ENCODE measurements at places on chromosomes 7 and 10. TPM values are rescaled to one million over a fixed set of nuclear protein-coding genes. Genes with fewer than 3 reads are reported as not detected.
A peak's percentile ranks its signal among the peaks of the same experiment; 100 is the strongest.

TEX47 gene
- not detected for total RNA-seq

SVOPL gene
- total RNA-seq = not detected

WASL gene
- total RNA-seq = 7.2 TPM

EGR2 gene
- 0.30 TPM for total RNA-seq

GCC1 gene
- total RNA-seq = 18.3 TPM

HOXA10 gene
- total RNA-seq = not detected

SRGN gene
- total RNA-seq = 5.8 TPM

NEUROG3 gene
- total RNA-seq = not detected

VWC2 gene
- not detected for total RNA-seq

LMOD2 gene
- not detected for total RNA-seq

MRC1 gene
- total RNA-seq = not detected

IQUB gene
- total RNA-seq = 0.32 TPM

COBL gene
- not detected for total RNA-seq

LIPJ gene
- total RNA-seq = not detected

YAE1 gene
- total RNA-seq = 19.1 TPM

BHLHA15 gene
- 4.3 TPM for total RNA-seq

TAS2R41 gene
- total RNA-seq = not detected

ABCB4 gene
- 1.2 TPM for total RNA-seq

FAM25A gene
- total RNA-seq = not detected

SP8 gene
- total RNA-seq = not detected

ZNF117 gene
- total RNA-seq = 29.2 TPM

STX1A gene
- total RNA-seq = 5.7 TPM

GRCh38 chr10:43372765-43373361 is 1.4 kb downstream of the FXYD4 start:
- no peak for DNase-seq

- DNase-seq = no peak
These were observed 518.8 kb downstream of the DNAJB6 start for GRCh38 chr7:157855452-157856213.

DNA sequence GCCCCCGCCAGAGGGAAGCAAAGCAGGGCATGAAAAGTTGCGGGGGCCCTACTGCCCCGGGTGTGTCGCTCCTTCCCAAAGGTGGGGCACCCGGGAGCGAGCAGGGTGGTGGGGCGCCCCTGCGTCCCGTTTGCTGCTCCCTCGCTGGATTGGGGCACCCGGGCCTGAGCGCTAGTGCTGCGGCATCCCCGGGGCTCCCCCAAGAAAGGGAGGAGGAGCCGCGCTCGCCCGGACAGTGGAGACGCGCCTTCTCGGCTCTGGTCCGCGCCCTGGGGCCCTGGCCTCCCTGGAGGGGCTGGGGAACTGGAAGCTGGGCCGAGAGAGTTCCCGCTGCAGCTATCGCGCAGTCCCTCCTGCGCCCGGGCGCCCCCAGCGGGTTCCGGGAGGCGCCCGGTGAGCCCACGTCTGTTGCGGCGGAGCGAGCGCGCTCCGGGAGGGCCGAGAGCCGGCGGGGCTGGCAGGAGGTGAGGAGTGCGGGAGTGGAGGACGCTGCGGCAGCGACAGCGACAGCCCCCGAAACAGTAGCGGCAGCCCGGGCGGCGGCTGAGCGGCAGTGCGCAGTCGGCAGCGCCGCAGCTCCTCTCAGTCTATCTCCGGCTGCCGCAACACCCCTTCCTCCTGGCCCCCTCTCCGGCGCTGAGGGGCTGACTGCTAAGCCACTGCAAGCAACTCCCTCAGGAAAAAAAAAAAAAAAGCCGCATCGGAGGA is 504 bp upstream of the BMPER start:
- no peak for DNase-seq

DNA sequence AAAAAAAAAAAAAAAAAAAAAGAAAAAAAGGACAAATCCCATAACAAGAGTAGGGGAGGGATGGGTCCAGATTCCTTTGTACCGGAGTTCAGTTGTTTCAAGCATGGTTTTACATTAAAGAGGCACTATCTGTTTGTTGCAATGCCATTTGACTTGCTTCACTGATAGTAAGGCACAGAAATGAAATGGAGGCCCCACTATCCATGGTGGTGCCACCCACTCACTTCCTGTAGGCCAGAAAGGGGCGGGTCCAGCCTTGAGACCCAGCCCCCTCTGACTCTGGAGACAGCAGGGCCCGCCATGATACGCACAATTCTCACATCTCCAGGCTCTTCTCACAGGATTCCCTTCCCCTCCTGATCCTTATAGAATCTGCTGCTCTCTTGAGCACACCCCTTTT is 100.0 kb downstream of the CLEC2L start:
- DNase-seq = peak; percentile 7

GRCh38 chr10:120115959-120116358 is 223.4 kb downstream of the SEC23IP start:
- no peak for DNase-seq

DNA sequence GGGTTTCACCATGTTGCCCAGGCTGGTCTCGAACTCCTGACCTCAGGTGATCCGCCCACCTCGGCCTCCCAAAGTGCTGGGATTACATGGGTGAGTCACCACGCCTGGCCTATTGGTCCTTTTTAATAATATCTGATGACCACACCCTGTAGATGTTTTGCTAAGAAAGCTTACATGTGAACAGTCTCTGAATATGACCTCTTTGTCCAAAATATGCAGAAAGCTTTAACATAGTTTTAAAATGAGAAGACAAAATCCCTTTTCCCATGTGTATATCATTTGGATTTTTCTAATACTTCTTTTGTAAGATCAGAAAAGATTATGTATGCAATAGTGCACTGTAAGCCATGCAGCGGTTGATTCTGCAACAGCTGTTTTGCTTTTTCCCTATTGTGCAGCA is 38.5 kb downstream of the MCU start:
- DNase-seq = no peak

DNA sequence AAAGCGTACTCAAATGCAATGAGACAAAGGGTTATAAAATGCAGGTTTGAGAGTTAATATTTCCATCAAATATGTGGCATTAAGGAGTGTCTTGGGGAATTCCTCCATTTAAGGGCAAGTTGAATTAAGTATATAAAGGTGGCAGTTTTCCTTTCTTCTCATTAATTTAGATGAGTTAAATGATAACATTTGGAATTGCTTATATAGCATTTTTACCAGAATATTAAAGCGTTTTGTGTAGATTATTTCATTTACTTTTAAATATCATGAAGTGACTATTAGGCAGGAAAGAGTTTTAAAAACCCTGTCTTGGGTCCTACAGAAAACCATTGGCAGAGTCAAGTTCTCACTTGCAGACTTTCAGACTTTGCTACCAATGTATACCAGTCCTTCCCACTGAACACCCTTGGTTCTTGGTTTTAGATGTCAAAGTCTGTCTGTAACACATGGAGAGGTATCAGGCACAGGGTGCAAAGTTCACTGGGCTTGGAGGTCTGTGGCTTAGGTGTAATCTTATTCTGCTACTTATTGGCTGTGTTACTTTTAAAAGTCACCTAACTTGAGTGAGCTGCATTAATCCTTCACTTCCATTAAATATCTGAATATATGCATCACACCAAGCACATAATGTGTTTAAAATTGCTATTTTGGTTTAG is 51.0 kb downstream of the ASB4 start:
- DNase-seq = no peak

DNA sequence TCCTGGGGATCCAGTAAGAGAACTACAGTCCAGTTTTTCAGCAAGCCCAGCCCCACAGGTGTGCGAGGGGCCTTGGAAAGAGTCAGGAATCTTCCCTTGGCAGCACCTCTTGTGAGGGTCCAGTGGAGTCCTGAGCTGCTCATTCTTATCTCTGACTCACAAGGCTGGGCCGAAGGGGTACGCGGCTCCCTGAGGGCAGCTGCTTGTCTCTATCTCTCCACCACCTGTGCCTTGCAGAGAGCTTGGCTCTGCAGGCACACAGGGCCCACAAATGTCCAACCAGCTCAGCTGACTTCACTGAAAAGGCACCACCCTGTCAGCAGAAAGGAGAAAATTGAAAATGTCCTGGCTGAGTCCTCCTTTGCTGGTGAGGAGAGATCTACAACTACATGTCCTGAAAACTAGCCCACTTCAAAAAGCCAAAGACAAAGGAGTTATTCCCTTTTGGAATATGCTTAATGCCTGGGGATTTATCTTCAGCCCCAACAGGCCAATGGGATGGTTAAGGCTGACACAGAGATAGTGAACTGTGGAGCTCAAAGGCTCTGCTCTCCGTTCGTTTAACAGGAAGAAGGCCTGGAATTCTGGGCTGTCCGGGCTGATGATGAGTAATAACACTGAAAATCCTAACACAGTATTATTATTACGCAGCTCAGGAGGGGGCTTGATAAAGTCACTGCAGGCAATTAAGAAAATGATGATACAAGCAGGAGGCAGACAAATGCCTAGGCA is 23.4 kb downstream of the UROS start:
- DNase-seq = no peak

GRCh38 chr10:123778719-123779517 is 112.7 kb downstream of the CPXM2 start:
- DNase-seq = no peak

- DNase-seq = peak; percentile 97
These were observed at the start of gene MTG1 for GRCh38 chr10:133394064-133394663. Gene MTG1, plus strand, starts transcription at chr10:133394157. Its CDS starts 64 bp downstream, at chr10:133394221.

DNA sequence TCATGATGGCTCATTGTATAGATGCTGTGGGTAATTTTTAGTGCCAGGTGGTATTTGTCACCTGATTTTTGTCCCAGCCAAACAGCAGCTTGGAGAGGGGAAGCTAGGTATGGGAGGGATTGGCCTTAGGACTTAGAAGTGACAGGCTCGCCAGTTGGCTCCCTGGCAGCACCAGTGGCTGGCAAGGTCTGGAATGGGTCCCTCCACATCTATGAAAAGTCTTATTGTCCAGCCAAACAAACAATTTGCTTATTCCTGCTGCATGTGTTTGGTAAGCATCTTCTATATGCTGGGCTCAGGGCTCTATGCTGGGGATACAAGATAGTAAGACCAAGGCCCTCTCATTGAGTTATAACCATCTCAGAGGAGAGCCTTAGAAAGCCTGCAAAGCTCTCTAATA is 42.5 kb downstream of the SORCS3 start:
- DNase-seq = no peak

- peak; percentile 82 for DNase-seq
These were observed 527 bp downstream of the AKR1B1 start for GRCh38 chr7:134458341-134458805.

GRCh38 chr7:11707606-11708193 is 124.3 kb downstream of the THSD7A start:
- no peak for DNase-seq

GRCh38 chr7:46725838-46726237 is 804.8 kb upstream of the IGFBP3 start:
- no peak for DNase-seq

DNA sequence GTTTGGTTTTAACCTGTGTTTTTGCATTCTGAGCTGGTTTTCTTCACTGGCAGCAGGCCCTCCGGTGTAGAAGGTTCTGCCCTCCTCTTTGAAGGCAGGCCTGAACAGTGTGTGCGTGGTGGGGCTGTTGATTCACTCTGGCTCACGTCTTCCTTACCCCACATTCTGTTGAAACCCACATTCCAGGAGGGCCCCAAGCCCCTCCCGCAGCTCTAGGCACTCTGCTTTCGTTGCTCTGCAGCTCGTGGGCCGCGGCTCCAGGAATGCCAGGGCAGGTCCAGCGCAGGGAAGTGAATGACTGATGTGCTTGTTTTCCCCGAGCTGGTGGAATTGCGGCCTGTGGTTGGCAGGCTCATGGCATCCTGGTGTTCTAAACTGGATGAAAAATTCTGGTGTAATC is 49.0 kb downstream of the HTRA1 start:
- DNase-seq = no peak

GRCh38 chr7:99839287-99840021 is 11.6 kb downstream of the CYP3A43 start:
- no peak for DNase-seq

- no peak for DNase-seq
These were observed 9.5 kb upstream of the KAZALD1 start for GRCh38 chr10:101052285-101052684.

DNA sequence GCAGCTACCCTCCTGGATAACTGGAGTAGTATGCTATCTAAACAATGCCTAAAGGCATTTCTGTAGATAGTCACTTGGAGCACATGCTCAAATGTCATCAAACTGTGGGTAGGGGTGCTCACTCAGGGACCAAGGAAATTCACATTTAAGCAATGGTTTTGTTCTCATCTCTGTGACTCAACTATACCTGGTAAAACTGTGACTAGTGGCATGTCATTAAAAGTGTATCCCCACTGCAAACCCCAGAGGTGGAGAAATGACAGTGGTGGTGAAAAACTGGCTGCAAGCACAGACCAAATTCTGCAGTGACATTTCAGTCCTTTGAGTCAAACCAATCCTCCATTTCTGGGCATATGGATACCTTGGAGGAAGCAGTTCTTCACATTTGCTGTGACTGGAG is 134.2 kb upstream of the EFCAB10 start:
- no peak for DNase-seq

- DNase-seq = no peak
These were observed at the start of gene HMX3 for GRCh38 chr10:123135415-123136141. Gene HMX3, plus strand, starts transcription at chr10:123135970. Its CDS starts 81 bp downstream, at chr10:123136051.

DNA sequence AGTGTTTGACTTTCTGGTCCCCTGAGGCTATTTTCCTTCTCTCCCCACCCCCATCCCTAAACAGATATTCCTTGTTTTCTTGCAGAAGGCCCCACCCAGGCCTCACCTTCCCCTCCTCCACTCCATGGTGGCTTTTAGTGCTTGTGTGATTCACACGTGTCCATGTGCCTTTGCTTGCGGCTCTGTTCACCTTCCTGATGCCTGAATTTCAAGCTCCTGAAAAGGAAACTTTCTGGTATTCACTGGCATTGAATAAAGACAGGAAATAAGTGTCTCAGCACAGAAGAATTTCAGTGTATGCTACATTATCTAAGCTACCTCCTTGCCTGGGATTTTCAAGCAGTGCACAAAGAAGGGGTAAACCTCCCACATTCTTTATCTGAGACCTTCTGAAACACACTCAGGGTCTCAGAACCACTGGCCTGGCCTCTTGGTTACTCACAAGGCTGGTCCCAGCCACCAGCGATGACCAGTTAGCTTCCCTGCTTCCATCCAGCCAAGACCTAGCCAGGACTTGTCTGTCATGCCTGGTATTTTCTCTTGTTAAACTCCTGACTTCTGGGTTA is 17.2 kb upstream of the UBE2H start:
- no peak for DNase-seq

DNA sequence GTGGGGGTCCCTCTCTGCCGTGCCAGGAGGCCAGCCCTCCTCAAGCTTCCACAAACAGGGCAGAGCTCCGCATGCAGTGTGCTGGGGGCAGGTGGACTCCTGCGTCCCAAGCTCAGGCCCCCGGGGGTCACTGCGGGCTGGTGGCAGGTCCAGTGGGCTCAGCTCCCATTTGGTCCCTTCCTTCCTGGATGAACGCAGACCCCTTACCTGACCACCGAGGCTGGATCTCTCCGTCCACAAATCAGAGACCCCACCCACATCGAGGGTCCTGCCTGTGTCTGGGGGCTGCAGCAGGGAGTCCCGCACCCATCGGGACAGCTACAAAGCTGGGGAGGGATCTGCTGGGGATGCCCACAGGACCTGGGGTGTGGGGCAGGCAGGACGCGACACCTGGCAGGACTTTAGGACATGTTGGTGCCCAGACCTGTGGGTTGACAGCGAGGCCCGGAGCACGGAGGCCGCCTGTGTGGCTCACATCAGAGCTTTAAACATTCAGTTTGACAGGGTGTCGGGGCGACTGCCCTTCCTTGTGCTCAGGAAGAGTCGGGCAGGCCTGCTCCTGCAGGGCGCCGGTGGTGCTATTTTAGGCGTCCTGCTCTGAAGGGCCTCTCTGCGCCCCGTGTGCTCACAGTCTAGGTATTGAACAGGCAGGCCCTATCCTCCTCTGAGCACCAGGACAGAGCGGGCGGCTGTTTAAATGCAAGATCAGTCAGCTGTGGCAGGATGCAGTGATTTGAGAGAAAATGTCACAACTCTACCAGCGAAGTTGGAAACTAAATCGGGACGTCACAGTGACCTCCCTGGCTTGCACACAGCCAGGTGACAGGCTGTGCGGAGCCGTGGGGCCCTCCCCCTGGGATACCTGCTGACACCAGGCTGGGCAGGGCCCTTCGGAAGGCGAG is 15.9 kb upstream of the CFAP46 start:
- DNase-seq = no peak
